Karpas-422 (cell line): ENCODE measurements at places on chromosomes 2 and 18. TPM values are rescaled to one million over a fixed set of nuclear protein-coding genes. Genes with fewer than 3 reads are reported as not detected.

- no peaks in the 10 kb centered on the region for H3K36me3 ChIP-seq
- no peaks in the 10 kb centered on the region for H3K27me3 ChIP-seq
- H3K27ac ChIP-seq: no peak overlapping the region
- H3K4me3 ChIP-seq: no peak overlapping the region
- H3K4me1 ChIP-seq: no peaks in the 10 kb centered on the region
These were observed 21.1 kb downstream of the EMX1 start for GRCh38 chr2:72938455-72938854.

- H3K27ac ChIP-seq: no peak overlapping the region
- DNase-seq: no peak
- H3K36me3 ChIP-seq: no peaks in the 10 kb centered on the region
- no peaks in the 10 kb centered on the region for H3K27me3 ChIP-seq
These were observed 18.7 kb upstream of the B3GNT7 start for GRCh38 chr2:231376857-231377256.

GRCh38 chr2:113131352-113132185, 4.2 kb downstream of the IL1RN start:
- H3K4me3 ChIP-seq: no peak overlapping the region
- no peaks in the 10 kb centered on the region for H3K4me1 ChIP-seq
- H3K27ac ChIP-seq: no peak overlapping the region
- no peaks in the 10 kb centered on the region for H3K36me3 ChIP-seq

DNA sequence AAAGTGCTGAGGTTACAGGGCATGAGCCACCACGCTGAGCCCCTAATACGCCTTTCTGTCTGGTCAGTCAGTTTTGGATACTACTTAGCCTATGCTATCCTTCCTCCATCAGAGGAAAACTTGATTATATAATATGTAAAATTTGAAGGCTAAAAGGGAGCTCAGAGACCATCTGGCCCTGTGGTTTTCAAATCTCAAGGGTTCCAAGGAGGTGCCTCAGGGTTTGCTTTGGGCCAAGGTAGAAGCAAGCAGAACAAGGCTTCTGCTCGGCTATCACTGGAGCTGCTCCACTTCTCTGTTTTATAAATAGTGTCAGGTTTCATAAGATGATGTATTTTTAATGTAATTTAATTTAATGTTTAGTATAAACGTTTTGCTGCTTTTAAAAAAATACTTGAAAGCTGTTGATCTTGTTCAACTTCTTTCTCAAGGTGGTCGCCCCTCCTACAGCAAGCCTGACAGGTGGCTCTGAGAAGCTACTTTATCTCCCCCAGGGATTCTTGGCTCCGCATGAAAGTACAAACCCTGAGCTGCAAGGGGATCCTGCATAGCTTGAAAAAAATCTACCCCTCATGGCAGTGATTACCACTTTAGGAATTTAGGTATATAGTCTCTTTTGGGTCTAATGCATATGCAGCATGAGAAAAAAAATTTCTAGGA, 290.3 kb downstream of the CNTNAP5 start:
- peak overlapping the region; percentile 98 for H3K27ac ChIP-seq
- peak; percentile 96 for DNase-seq
- peaks cover 89% of the 10 kb centered on the region for H3K4me1 ChIP-seq
- no peaks in the 10 kb centered on the region for H3K36me3 ChIP-seq

- H3K36me3 ChIP-seq: no peaks in the 10 kb centered on the region
- no peak overlapping the region for H3K4me3 ChIP-seq
- H3K27me3 ChIP-seq: no peaks in the 10 kb centered on the region
- DNase-seq: no peak
These were observed 142.7 kb downstream of the CD226 start for GRCh38 chr18:69804776-69805501.

GRCh38 chr2:109513749-109514588, 99.8 kb downstream of the SEPTIN10 start:
- H3K4me3 ChIP-seq: no peak overlapping the region
- H3K27ac ChIP-seq: no peak overlapping the region
- H3K36me3 ChIP-seq: no peaks in the 10 kb centered on the region
- no peak for DNase-seq
- H3K27me3 ChIP-seq: no peaks in the 10 kb centered on the region
- no peaks in the 10 kb centered on the region for H3K4me1 ChIP-seq

GRCh38 chr2:77459840-77460239, 62.3 kb downstream of the LRRTM4 start:
- H3K4me1 ChIP-seq: no peaks in the 10 kb centered on the region
- H3K27me3 ChIP-seq: no peaks in the 10 kb centered on the region
- no peak overlapping the region for H3K27ac ChIP-seq
- DNase-seq: no peak
- no peak overlapping the region for H3K4me3 ChIP-seq

- peaks cover 6% of the 10 kb centered on the region for H3K4me1 ChIP-seq
- H3K4me3 ChIP-seq: no peak overlapping the region
- DNase-seq: no peak
- no peak overlapping the region for H3K27ac ChIP-seq
- no peaks in the 10 kb centered on the region for H3K27me3 ChIP-seq
- H3K36me3 ChIP-seq: no peaks in the 10 kb centered on the region
These were observed 20.9 kb upstream of the TAF4B start for GRCh38 chr18:26205318-26205717.

- peaks cover 85% of the 10 kb centered on the region for H3K36me3 ChIP-seq
- peaks cover 25% of the 10 kb centered on the region for H3K4me1 ChIP-seq
- no peak overlapping the region for H3K27ac ChIP-seq
- DNase-seq: no peak
- H3K4me3 ChIP-seq: no peak overlapping the region
- no peaks in the 10 kb centered on the region for H3K27me3 ChIP-seq
These were observed 12.1 kb downstream of the SP3 start for GRCh38 chr2:173953047-173953424.

- no peak overlapping the region for H3K27ac ChIP-seq
- no peaks in the 10 kb centered on the region for H3K27me3 ChIP-seq
- H3K36me3 ChIP-seq: no peaks in the 10 kb centered on the region
- no peak overlapping the region for H3K4me3 ChIP-seq
- DNase-seq: no peak
These were observed 131.5 kb downstream of the NCK2 start for GRCh38 chr2:105876191-105876590.

DNA sequence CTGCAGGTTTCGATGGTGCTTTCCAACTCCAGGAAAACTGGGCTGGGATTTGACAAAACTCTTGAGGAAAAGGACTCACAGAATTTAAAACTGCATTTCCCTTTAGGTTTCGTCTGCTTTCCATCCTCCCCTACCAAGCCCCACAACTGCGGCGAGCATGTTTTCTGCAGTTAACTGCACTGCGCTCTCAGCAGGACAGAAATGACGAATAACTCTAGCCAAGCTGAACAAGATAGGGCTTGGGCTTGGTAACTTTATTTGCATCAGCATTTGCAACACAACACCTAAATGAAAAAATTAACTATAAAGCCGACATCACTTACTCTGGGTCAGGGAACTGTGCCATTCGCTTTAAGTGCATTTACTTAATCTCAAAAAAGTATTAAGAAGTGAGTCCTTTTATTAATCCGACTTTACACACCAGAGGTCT, 669 bp upstream of the PIKFYVE start:
- peak overlapping the region; percentile 81 for H3K27ac ChIP-seq
- no peaks in the 10 kb centered on the region for H3K27me3 ChIP-seq
- no peaks in the 10 kb centered on the region for H3K36me3 ChIP-seq
- peak overlapping the region; percentile 74 for H3K4me3 ChIP-seq
- peak; percentile 85 for DNase-seq

DNA sequence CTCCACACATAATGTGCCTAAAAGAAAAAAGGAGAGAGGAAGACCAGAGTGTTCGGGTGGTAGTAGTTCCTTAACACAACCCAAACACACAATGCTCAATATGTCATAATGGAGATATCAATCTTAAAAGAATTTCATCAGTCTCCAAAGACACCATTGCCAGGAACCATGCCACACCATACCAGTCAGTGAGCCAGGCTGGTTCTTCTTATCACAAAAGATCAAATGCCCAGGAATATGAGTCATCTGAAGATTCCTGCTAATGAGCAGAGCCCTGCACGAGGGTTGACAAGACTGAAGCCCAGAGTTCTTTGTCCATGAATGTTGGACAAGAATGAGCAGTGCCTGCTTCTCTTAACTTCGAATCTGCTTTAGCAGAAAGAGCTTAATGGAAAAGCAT, 262.3 kb downstream of the ZNF516 start:
- no peak overlapping the region for H3K4me3 ChIP-seq
- H3K36me3 ChIP-seq: no peaks in the 10 kb centered on the region
- H3K27ac ChIP-seq: no peak overlapping the region

DNA sequence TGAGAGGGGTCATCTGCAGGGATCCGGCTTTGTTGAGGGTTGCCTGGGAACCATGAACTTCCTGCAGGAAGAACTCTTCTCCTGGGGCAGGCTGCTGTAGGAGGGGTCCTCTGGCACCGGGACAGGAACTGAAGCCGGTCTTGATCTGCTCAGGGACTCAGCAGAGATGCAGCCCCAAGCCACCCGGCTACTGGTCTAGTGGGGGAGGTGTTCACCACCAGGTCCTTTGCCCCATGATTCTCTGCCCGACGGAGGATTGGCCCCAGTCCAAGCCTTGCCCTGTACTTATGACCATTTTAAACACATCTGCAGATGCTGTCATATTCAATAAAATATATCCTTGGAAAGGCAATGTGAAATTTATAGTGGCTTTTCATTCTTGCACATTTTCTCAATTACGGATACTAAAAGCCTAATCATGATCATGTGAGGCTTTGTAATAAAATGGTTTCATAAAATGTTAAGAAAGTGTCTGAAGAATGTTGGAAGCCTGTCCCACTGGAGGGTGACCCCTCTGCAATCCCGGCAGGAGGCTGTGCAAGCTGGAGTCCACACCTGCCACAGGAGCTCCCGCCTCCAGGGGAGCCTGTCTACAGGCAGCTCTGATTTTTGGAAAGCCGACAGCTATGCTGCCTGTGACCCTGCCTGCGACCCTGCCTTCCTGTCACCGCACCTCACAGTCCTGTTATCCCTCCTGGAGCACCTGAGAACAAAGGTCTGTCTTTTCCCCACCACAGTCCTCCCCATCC, 98.8 kb upstream of the TAF1B start:
- H3K27me3 ChIP-seq: no peaks in the 10 kb centered on the region
- H3K36me3 ChIP-seq: no peaks in the 10 kb centered on the region
- no peak overlapping the region for H3K27ac ChIP-seq
- no peaks in the 10 kb centered on the region for H3K4me1 ChIP-seq

- no peak overlapping the region for H3K4me3 ChIP-seq
- no peak overlapping the region for H3K27ac ChIP-seq
- H3K27me3 ChIP-seq: no peaks in the 10 kb centered on the region
These were observed 159.0 kb upstream of the HAAO start for GRCh38 chr2:42951263-42951938.

DNA sequence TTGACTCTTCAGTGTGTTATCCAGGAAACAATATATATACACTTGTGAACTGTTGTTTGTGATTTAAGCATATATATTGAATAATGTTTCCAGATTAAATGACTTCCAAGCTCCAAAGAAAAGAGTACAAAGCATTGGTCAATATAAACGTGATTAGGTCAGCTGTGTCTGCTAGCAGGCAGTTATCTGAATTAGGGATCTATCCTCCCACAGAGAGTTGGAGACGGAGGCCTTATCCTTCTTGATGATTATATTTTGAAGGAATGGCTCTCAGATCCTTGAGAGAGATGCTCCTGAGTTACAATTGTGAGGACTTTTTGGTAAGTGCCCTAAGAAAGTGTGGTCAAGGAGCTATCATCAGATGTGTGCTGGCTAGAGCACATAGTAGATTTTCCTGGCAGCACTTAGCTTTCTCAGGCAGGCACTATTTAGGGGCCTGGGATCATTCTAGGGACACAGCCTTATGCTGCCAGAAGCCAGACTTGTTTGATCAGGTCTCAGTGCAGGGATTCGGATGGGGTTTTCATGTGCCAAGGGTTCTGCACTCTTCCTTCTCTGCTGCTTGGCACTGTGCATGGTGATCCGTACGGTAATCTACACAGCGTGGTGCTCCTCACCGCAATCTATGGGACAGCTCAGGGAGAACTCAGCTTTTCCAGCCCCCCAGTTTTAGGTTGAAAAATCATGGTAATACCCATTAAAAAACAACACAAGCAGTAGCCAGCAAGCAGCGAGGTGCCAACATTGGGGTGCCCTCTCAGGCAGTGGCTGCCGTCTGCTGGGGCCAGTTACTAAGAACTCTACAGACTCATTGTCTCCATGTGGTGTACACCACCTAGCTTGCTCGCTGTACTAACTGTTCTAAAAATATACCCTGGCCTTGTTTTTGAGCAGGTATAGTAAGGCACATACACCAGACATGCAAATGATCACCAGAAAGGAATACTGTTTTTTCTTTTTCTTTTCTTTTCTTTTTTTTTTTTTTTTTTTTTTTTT, 8.0 kb upstream of the ZDBF2 start:
- H3K27me3 ChIP-seq: no peaks in the 10 kb centered on the region
- H3K4me3 ChIP-seq: no peak overlapping the region
- no peaks in the 10 kb centered on the region for H3K36me3 ChIP-seq

GRCh38 chr2:137228566-137228965, 463.2 kb downstream of the THSD7B start:
- DNase-seq: no peak
- no peaks in the 10 kb centered on the region for H3K27me3 ChIP-seq
- no peak overlapping the region for H3K4me3 ChIP-seq
- no peaks in the 10 kb centered on the region for H3K36me3 ChIP-seq

GRCh38 chr2:142307086-142307485, 176.3 kb upstream of the LRP1B start:
- no peak overlapping the region for H3K27ac ChIP-seq
- no peaks in the 10 kb centered on the region for H3K36me3 ChIP-seq
- no peaks in the 10 kb centered on the region for H3K4me1 ChIP-seq
- no peaks in the 10 kb centered on the region for H3K27me3 ChIP-seq

DNA sequence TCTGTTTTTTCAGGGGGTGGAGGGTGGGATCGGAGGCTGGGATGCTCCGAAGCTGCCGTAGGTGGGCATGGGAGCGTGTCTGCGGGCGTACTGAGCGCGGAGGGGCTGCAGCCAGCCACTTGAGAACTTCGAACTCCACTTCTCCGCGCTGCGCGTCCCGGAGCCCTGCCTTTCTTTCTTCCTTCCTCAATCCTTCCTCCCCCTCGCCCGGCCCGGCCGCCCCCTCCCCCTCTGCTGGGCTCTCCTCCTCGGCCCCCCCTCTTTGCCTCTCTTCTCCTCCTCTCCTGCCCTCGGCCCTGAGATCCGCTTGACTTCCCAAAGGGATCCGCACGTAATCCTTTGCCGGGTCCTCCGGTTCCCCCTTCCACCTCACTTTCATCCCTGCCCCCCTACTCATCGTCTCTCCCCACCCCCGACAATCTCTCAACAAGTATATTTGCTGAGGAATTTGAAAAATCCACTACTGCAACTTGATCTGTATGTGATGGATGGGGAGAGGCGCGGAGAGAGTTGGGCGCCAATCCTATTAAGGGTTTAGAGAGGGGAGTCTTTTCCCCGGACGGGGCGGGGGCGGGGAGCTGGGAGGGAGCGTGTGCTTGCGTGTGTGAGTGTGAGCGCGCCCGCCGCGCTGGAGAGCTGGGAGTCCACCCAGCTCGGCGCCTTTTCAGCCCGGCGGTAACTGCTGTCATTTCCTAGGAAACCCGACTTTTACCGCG, 1.1 kb downstream of the GLI2 start:
- H3K27ac ChIP-seq: no peak overlapping the region
- H3K4me1 ChIP-seq: no peaks in the 10 kb centered on the region
- H3K4me3 ChIP-seq: no peak overlapping the region
- no peaks in the 10 kb centered on the region for H3K27me3 ChIP-seq

GRCh38 chr2:52611759-52612158, 1155.8 kb upstream of the CHAC2 start:
- no peaks in the 10 kb centered on the region for H3K27me3 ChIP-seq
- no peak overlapping the region for H3K4me3 ChIP-seq
- no peak for DNase-seq
- H3K36me3 ChIP-seq: no peaks in the 10 kb centered on the region
- H3K27ac ChIP-seq: no peak overlapping the region

Gene ABCB6
- 14.3 and 28.4 TPM in 2 replicates for total RNA-seq

Gene CIB4
- not detected in 2 replicates for total RNA-seq

Gene CD207
- not detected in 2 replicates for total RNA-seq

Gene SNTG2
- total RNA-seq: not detected in 2 replicates

Gene CNDP1
- total RNA-seq: 0.11 TPM in 1 of 2 replicates, not detected in the other

Gene KCNIP3
- total RNA-seq: 0.18 TPM in 1 of 2 replicates, not detected in the other

Gene USP37
- total RNA-seq: 8.9 and 16.9 TPM in 2 replicates

Gene BOLL
- not detected in 2 replicates for total RNA-seq

Gene LOXHD1
- not detected in 2 replicates for total RNA-seq
